T-helper 9 cell (primary cell): ENCODE measurements at places on chromosomes 16 and 17.

DNA sequence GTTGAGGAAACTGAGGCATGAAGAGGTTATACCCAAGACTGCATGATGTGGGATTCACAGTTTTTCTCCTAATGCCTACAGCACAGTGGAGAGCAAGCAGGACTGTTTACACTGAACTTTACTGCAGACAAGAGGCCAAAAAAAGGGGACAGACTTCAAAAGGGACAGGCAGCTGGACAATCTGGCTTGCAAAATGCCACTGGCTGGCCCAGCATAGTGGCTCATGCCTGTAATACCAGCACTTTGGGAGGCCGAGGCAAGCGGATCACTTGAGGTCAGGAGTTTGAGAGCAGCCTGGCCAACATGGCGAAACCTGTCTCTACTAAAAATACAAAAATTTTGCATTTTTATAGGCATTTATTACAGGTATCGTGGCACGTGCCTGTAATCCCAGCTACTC is 2.0 kb upstream of the MGAT5B start:
- no peak for DNase-seq

GRCh38 chr17:57356719-57357391 is 100.5 kb downstream of the MSI2 start:
- no peak for DNase-seq

GRCh38 chr16:51382211-51382610 is 231.1 kb upstream of the SALL1 start:
- DNase-seq, result no peak

DNA sequence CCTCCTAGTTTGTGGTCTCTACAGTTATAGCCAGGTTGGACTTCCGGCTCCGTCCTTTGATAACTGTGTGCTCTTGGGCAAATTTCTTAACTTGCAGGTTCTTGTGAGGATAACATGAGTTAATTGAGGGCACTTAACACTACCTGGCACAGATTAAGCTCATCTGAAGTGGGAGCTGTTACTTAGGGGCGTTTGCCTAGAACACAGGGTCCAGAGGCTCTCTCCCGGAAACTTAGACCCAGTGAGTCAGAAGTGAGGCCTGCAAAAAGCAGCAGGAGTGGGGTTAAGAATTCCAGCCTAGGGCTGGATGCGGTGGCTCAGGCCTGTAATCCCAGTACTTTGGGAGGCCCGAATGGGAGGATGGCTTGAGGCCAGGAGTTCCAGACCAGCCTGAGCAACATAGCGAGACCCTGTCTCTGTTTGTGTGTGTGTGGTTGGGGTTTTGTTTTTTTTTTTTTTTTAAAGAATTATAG is 1.4 kb downstream of the MVP start:
- no peak for DNase-seq

GRCh38 chr16:84308120-84308519 is 13.4 kb downstream of the WFDC1 start:
- no peak for DNase-seq

DNA sequence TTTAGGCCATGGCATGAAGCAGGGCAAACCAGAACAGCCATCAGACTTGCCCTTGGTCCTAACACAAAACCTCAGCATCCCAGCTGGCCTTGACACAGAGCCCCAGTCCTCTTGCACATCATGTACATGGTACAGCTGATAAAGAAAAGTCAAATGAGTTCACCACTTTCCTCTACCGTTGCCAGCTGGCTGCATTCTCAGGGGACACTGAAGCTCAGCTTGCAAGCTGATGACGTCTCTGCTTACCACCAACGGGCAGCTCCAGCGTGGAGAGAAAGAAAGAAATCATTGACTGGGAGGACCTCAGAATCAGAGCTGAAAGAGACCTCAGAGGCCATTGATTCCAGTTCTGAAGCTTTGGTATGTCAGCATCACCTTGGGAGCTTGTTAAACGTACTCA is 80.7 kb upstream of the CES5A start:
- no peak for DNase-seq

DNA sequence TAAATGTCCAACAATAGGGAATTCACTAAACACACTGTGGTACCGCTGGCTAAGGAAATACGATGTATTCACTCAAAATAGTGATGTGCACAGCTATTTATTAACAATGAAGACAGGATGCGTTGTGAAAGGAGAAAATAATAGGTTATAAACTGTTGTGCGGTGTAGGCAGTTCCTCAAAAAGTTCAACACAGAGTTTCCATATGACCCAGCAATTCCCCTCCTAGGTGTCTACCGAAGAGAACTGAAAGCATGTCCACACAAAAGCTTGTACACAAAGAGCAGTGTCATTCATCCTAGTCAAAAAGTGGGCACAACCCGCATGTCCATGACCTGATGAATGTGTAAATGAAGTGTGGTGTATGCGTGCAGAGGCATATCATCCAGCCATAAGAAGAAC is 1.2 kb upstream of the CES1 start:
- no peak for DNase-seq
